ENCODE measurements at places on chromosomes 7 and 10. TPM values are rescaled to one million over a fixed set of nuclear protein-coding genes. Genes with fewer than 3 reads are reported as not detected.

GRCh38 chr10:87759551-87759950 lies 58.5 kb downstream of the ATAD1 start:
- no peak for DNase-seq

HMX2 gene
- total RNA-seq = not detected

DNA sequence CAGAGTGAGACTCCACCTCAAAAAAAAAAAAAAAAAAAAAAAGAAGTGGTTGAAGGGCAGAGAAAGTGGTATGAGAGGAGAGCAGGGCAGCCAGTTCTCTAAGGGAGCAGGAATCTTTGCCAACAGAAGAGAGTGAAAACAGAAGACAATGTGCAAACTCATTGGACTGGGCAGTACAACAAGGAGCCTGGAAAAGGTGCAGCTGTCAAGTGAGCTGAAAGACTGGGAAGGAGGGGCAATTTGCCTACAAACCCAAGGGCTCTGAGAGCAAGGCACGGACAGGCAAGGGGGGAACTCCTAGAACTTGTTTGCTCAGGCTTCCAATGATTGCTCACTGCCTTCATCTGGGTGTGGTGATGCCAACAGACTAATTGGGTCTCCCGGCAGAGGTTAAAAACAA lies 9.5 kb downstream of the ACTR1A start:
- DNase-seq = peak; percentile 40

DNA sequence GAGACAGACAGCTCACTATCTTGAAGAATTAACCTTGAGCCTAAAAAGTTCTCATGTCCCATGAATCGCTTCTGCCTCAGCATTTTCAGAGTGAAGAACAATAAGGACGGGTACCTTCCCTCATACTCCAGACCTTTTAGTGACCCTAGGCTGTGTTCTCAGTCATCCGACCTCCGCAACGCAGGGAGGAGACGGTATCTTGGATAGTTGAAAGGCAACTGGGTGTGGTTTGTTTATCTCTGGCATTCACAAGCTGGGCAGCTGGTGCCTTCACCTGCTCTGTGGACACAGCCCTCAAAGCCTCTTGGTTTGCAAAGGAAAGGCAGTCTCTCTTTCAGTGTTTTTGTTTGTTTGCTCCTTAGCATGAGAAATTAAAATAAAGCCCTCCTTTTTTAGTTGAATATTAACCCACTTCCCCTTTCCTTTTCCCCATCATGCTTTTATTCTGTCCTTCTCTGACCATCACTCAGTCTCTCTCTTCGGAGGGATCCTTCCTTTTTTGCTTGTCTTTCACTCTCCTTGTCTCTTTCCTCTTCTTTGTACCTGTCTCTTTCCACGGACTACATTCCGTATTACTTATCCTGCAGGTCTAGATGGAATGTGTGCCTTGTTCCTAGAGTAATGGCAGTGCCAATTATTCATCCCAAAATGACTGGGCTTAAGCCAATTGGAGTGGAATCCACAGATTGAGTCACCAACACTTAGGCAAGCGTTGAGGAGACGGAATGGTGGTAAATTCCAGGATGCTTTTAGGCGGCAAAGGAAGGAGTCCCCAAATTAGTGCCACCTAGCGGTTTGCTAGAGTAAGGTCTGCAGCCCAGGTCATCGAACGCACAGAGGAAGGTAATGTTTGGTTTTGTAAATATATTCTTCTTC lies 45.8 kb downstream of the PRR15 start:
- no peak for DNase-seq
